CD4-positive, CD25-positive, alpha-beta regulatory T cell (primary cell): ENCODE measurements at places on chromosomes 6 and 20. TPM values are rescaled to one million over a fixed set of nuclear protein-coding genes. Genes with fewer than 3 reads are reported as not detected.

Gene OR2H1
- not detected for total RNA-seq

Gene UST
- total RNA-seq = 1.7 TPM

Gene RSPO4
- 0.25 TPM for total RNA-seq

Gene CABLES2
- 7.0 TPM for total RNA-seq

Gene TOX2
- total RNA-seq = 9.2 TPM

Gene CST5
- total RNA-seq = not detected

Gene CCR6
- 40.8 TPM for total RNA-seq

Gene THEMIS
- 22.8 TPM for total RNA-seq

Gene MAFB
- total RNA-seq = not detected

Gene NOTCH4
- total RNA-seq = 0.86 TPM

Gene ACAT2
- total RNA-seq = 29.6 TPM

Gene CALHM6
- 2.1 TPM for total RNA-seq

Gene EPPIN
- total RNA-seq = not detected

Gene NFATC2
- 56.8 TPM for total RNA-seq

Gene YIPF3
- total RNA-seq = 59.2 TPM

Gene MCCD1
- not detected for total RNA-seq

Gene TNNC2
- 1.4 TPM for total RNA-seq

Gene STMN3
- 64.6 TPM for total RNA-seq
